ENCODE measurements at places on chromosomes 3 and 15. TPM values are rescaled to one million over a fixed set of nuclear protein-coding genes. Genes with fewer than 3 reads are reported as not detected.

CLDN16 gene
- total RNA-seq, result 0.20 TPM

DNA sequence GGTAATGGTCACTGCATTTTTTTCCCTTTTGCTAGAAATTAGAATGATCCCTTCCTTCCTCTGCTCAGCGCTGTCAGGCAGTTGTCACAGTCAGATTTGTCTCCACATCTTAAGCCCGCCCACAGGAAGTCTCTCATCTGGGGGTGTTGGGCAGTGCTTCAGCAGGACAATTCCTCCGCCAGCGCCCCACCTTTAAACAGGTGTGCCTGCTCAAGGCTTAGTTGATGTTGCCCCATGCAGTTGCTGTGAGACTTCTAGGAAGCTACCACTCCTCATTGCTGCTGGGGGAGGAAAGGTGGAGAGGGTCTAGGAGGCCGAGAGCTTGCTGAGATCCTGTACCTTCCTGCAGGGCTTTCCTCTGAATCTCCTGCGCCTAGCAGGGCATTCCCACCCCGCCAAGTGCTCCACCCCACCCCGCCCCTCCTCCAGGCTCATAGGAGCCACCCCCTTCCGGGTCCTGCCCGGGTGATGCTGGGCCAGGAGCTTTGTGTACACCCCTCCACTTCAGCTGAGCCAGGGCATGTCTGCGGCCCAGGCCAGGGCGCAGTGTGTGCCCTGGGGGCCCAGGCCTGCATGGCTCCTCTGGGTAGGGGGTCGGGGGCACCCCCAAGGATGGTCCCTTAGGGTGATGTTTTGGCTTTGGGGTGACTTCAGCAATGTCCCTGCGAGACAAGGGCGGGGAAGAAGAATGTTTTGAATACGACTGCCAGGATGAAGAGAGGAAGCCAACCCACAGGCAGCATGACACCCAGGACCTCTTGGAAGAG is 68.7 kb downstream of the TRAK1 start:
- H3K36me3 ChIP-seq, result no peaks in the 10 kb centered on the region
- DNase-seq, result peak; percentile 86
- H3K4me1 ChIP-seq, result peaks cover 63% of the 10 kb centered on the region

DNA sequence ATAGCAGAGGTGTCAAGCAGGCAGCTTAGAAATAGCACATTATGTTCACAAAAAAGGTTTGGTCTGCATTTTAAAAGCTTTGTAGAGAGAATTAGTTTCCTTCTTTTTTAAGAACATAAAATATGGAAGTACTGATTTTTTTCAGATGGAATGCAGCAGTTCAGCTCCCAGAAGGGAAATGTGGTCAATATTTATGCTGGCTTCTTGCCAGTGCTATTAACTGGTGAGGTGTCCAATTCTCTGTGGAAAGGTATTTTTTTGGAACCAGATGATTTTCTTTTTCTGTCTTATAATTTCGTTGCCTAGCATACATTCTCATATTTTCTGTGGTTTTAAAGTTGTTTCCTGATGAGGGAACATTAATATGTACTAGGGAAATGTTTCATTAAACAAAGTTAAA is 211.4 kb upstream of the ZNF385D start:
- H3K4me3 ChIP-seq, result no peak overlapping the region
- no peaks in the 10 kb centered on the region for H3K4me1 ChIP-seq
- H3K27me3 ChIP-seq, result no peaks in the 10 kb centered on the region
- no peak for DNase-seq
- H3K36me3 ChIP-seq, result no peaks in the 10 kb centered on the region

PPP2R3A gene
- 30.0 TPM for total RNA-seq

DNA sequence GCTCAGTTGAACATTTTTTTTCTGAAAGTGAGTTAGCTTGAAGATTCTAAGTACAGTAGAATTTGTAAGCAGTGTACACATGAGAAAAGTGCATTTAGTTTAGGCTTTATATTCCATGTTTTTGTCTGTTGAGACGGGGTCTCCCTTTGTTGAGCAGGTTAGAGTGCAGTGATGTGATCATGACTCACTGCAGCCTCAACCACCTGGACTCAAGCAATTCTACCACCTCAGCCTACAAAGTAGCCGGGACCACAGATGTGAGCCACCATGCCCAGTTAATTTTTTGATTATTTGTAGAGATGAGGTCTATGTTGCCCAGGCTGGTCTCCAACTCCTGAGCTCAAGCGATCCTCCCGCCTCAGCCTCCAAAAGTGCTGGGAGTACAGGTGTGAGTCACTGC is 5.3 kb upstream of the CSNK1G1 start:
- H3K4me1 ChIP-seq, result no peaks in the 10 kb centered on the region
- no peak overlapping the region for H3K4me3 ChIP-seq
- no peaks in the 10 kb centered on the region for H3K36me3 ChIP-seq
- H3K27ac ChIP-seq, result no peak overlapping the region

GRCh38 chr15:23436421-23436820 is 10.6 kb downstream of the GOLGA6L2 start:
- DNase-seq, result no peak
- H3K36me3 ChIP-seq, result no peaks in the 10 kb centered on the region
- H3K27ac ChIP-seq, result no peak overlapping the region
- no peak overlapping the region for H3K4me3 ChIP-seq
- H3K27me3 ChIP-seq, result peaks cover 22% of the 10 kb centered on the region

SERPINI2 gene
- total RNA-seq, result not detected

DNA sequence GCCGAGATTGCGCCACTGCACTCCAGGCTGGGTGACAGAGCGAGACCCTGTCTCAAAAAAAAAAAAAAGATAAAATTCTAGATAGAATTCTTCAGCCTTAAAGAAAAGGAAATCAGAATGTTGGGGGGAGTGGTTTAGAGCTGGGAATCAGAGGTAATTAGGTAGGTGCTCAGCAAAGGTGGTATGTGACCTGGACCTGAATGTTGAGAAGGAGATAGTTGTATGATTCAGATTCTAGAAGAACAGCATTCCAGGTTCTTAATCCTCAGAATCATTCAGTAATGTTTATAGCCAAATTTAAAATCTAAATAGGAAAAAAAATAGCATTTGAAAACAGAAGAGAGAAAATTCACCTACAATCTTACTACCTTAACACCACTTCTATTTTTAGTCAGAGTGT is 71.3 kb upstream of the UBE2E1 start:
- peak; percentile 92 for DNase-seq
- H3K4me3 ChIP-seq, result peak overlapping the region; percentile 31
- no peaks in the 10 kb centered on the region for H3K27me3 ChIP-seq
- peaks cover 81% of the 10 kb centered on the region for H3K4me1 ChIP-seq

GRCh38 chr3:69197922-69198530 is 75.6 kb upstream of the LMOD3 start:
- H3K27me3 ChIP-seq, result no peaks in the 10 kb centered on the region
- peaks cover 27% of the 10 kb centered on the region for H3K4me1 ChIP-seq
- H3K36me3 ChIP-seq, result peaks cover 9% of the 10 kb centered on the region
- DNase-seq, result no peak

DNA sequence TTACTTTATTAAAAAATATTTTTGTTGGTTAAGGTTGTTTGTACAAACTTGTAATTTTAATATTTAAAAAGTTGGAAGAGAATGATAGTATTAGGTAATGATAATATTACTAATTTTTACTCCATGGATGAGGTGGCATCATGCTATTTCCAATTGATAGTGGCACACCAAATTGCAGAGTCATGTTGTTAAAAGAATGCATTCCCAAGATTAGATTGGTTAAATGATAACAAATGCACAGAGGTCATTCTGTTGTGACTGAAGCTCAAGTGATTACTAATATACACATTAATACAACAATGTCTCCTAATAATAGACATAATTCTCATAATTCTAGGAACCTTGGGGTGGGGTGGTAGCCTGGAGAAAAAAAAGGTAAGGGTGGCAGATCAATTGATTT is 73.2 kb upstream of the ZBED2 start:
- no peak overlapping the region for H3K27ac ChIP-seq
- H3K4me1 ChIP-seq, result peaks cover 19% of the 10 kb centered on the region
- H3K36me3 ChIP-seq, result no peaks in the 10 kb centered on the region
- peak; percentile 66 for DNase-seq
- H3K27me3 ChIP-seq, result no peaks in the 10 kb centered on the region

DNA sequence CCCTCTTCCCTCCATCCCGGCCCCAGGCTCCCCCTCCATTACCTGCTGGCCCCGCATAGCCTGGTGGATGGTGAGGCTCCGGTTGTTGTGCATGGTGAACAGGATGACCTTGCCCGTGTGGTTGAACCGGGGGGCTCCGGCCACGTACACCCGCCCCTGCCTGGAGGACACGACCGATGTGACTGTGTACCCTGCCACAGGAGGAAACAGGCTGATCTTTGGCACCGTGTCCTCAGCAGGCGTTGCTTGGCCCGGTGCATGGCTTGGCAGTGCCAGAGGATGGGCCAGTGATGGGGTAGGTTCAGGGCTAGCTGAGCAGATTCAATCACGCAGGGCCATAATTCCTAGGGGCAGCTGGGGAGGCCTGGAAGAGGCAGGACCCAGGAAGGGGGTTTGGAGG is 58.1 kb downstream of the FEM1B start:
- H3K27me3 ChIP-seq, result peaks cover 3% of the 10 kb centered on the region
- H3K27ac ChIP-seq, result no peak overlapping the region
- H3K4me3 ChIP-seq, result no peak overlapping the region
- no peaks in the 10 kb centered on the region for H3K36me3 ChIP-seq
- H3K4me1 ChIP-seq, result no peaks in the 10 kb centered on the region

All from PC-9 (cell line).